ENCODE measurements at places on chromosomes 2 and 18.
A peak's percentile ranks its signal among the peaks of the same experiment; 100 is the strongest.

DNA sequence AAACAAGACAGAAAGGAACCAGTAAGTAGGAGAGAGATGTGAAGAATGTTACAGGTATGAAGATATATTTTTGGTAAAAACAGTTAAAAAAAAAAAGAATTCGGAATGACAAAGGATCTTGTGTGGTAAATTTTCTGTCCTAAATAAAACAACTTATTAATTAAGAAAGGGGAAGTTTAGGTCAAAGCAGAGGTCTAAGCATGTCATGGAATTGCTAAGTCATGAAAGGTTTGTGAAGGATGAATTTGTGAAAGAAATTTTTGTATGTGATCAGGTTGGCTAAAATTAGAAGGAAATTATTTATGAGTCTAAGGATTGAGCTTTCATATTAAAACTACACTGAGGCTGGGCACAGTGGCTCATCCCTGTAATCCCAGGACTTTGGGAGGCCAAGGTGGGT is 11.1 kb upstream of the ALPG start:
- DNase-seq, result no peak

DNA sequence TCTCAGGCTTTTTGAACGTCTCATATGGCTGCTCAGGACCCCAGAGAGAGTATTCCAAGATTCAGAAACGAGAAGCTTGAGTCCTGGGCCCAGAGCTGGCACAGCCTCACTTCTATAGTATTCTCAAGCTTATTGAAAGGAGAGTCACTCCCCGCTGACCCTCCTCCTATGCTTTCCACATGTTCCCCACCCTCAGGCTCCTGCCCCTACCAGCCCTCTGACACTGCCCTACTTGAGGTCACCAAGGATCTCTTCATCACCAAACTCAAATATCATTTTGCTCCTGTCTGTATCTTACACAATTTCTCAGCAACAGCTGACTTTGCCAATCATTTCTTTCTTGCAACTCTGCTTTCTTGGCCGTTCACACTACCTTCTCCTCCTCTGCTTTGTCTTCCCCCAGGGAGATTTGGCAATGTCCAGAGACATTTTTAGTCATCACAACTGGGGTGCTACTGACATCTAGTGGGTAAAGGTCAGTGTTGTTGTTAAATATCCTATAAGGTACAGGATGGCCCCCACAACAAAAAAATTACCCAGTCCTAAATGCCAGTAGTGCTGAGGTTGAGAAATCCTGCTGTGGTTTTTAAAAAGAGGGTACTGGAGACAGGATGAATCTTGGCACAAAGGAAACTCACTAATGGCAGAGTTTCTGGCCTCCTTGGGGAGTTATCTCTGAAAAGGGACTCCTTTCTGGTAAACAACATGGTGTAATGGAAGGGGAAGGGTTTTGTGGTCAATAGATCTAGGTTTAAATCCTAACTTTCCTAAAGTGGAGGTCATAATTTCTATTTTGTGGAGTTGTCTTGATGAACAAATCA is 26.9 kb upstream of the INSIG2 start:
- no peak for DNase-seq

DNA sequence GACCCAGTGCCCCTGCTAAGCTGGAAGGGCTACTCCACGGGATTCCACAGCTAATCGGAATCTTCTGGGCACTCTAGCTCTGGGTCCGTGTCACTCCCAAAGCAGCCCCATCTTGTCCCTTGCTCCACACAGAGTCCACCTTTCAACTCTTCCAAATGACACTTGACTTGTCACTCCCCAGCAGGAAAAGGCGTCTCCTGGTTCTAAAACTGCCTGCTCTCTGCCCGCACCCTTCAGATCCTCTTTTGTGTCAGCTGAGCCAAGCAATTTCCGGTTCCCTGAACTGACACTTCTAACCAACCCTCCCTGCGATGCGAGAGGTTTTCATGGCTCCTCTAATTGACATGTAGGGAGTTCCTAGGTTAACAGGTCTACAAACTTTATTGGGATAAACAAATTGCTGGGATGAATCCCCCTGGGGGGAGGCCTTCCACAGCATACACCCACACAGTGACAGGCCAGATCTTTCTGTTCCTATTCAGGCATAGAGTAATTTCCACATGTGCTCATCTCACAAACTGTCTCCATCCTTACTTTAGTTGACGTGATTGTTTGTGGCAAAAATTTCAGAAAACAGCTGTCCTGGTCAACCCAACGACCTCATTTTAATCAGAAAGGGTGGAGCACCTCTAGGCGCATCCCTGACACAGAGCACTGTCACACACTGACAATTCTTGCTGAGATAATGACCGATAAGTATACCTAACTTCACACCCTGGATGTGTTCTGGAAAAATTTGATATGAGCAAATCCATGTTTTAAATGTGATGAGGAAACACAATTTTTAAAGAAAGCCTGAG is 104.9 kb downstream of the RBMS1 start:
- no peak for DNase-seq

DNA sequence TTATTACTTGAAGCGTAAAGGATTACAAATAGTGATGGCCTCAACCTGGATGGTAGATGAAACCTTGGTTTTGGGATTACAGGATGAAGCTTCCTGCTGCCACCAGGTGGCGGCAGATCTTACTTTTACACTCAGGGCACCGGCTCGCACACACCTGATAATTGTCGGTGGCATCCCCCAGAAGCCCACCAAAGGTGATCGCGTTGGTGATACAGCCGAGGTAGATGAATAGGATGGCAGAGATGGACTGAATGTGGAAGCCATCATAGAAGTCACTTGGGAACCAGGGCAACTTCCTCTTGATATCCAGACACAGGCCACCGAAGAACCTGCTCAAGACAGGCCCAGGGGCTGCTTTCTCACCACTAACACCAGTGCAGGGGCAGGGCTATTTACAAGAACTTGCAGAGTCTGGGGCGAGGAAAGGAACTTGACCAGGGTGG is 51.8 kb downstream of the MTHFD2 start:
- DNase-seq, result peak; percentile 7

DNA sequence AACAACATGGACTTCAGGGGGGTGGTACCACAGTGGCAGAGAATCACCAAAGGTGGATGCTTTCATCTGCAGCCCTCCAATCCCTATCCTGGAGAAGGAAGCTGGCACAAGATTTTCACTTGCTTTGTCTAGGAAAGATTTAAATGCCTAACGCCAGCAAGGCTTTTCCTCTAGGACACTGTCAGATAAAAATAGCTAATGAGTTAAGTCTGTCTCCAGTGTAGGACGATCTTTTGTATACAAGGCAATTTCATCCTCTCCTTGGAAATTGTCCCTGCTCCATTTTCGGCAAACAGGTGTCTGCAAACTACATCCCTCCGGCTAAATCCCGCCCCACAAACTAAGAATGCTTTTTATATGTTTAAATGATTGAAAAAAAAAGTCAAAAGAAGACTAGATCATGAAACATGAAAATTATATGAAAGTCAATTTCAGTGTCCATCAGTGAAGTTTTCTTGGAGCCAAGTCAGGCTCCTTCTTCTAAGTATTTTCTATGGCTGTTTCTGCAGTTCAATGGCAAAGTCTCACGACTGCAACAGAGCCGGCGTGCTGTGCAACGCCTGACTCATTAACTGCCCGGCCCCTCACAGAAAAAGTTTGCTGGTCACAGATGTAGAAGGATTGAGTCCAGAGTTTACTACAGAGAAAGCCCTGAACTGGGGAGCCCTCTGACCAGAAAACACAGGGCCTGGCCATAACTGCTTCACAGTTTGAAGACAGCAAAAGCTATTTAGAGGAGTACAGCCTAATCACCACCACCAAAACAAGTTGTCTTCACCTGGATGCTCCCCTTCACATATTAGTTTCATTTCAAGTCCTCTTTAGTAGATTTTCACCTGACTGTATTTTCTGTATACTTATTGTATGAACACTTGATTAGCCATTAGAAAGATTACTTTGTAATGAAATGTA is 52.3 kb downstream of the PIEZO2 start:
- DNase-seq, result no peak

- DNase-seq, result no peak
Measured at GRCh38 chr18:13548966-13549879, 177.1 kb downstream of the FAM210A start.

- no peak for DNase-seq
Measured at GRCh38 chr18:70994116-70994515, 705.3 kb downstream of the SOCS6 start.

DNA sequence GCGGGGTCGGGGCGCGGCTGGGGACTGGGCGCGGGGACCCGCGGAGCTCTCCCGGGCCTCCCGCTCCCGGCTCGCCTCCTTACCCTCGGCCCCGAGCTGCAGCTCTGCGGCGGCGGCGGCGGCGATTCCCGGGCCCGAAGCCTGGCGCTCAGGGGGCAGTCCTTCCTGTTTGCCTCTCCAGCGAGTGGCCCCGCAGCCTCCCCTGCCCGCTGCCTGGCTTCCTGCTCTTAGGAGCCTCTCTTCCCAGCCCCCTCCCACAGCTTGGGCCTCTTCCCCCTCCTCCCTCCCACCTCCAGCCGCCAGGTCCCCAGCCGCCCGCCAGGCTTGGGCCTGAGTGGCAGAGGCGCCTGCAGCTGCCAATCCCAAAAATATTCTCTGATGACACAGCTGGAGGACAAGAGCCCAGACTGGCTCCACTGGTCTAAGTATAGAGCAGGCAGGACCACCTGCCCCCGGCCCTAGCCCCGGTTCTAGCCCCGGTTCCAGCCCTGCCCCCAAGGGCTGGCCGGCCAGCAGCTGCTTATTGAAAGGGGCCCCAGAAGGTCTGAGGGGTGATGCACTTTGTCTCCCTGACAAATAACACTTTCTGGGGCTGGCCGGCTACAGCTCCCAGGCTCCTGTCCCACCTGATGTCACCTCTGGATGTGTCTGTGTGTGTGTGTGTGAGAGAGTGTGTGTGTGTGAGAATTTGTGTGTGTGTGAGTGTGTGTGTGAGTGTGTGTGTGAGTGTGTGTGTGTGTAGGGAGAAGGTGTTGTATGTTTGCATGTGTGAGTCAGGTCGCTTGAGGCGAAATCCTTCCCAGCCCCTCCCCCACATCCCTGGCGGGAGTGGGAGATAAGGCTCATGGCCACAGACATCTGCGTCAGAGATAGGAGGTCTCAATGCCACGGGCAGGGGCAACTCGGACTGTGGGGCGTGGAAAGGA is at the start of gene OBSL1:
OBSL1 (minus strand) TSS at position 229 of the 926 bp plus-strand sequence. CDS start 307 bp downstream, outside the sequence.
- peak; percentile 15 for DNase-seq

DNA sequence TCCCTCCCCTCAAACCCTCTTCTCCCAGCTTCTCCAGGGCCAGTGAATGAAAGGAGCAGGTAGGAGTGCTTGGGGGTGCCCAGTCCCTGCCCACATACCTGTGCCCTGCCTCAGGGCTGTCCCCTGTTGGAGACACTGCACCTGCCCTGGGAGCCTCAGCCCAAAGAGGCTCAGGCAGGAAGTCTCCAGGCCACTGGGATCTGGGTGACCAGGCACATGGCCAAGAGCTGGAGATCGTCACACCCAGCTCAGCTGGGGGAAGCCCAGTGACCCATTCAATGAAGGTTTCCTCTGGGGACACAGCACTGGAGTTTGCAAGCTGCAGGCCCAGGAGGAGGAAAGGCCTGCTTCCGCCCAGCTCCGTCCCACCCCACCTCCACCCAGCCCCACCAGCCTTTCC is 156.4 kb downstream of the ZFP36L2 start:
- peak; percentile 13 for DNase-seq

- DNase-seq, result no peak
Measured at GRCh38 chr2:127586746-127587295, 51.3 kb downstream of the MYO7B start.

DNA sequence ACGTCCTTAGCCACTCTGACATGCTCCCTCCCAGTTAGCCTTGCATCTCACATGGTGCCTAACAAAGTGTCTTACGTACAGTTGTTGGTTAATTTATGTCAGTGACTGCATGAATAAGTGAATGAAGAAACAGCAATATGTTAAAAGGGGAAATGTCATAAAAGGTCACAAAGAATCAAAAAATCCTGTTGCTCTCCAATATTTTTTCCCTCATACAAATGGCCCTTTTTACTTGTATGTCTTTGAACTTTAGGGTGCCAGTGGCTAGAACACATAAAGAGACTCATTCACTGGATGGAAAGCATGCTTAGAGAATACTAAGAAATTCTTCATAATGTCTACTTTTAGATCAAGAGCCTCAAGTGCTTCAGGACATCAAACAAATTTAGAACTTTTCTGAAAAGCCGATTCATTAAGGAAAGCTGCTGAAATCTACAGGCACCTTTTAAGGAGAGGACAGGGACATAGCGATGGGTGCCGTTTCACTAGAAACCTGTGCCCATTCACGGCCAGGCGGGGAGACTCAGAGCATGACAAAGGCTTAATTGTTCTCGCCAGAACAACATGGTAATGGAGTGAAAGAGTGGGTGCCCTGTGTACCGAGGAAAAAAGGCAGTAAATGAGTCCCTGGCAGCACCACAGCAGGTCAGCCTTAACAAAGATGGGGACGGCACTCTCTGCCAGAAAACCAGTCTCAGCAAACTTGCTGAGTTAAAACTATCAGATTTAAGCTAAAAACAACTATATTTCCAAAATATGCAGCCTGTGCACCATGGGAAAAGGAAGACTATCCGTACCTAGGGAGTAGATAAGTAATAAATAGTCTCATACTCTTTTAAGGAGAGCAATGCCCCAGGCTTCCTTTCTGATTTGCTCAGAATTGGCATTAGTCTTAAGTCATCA is 71.6 kb upstream of the SPTBN1 start:
- no peak for DNase-seq

DNA sequence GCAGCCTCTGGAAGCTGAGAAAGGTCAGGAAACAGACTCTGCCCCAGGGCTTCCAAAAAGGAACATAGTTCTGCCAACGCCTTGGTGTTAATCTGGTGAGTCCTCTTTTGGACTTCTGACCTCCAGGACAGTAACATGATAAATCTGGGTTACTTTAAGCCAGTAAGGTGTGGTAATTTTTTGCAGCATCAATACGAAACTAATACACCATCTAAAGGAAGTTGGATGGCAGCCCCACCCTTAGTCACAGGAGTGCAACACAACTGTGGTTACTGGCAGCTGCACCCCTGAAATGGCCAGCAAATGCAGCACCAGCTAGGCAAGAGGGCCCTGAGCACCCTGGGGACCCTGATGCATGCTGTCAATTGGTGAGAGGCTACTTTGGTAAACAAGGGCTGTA is 25.8 kb downstream of the CREG2 start:
- no peak for DNase-seq

DNA sequence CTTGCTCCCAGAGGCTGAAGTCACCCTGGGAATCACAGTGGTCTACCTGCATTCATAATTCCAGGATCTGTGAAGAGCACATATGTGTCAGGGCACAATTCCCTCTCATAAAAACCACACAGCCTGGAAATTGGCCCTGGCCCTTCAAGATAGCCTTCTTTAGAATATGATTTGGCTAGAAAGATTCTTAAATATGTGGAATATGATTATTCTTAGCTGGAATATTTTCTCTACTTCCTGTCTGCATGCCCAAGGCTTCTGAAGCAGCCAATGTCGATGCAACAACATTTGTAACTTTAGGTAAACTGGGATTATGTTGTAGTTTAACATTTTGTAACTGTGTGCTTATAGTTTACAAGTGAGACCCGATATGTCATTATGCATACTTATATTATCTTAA is 24.2 kb downstream of the ICOS start:
- no peak for DNase-seq

DNA sequence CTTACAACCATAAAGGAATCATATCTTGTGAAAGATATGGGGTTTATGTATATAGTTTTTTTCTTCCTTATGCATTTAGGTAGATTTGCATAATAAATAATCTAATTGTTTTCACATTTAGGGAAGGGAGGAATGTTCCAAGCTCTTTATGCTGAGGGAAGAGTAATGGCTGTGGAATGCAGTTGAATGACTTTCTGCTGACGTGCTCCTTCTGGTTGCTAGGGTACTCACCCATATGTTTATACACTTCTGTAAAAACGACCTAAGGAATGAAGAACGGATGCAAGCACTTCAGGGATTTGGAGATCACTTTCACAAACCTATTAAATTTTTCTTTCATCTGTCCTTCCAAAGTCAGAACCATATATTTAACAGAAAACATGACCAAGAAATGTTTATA is 29.2 kb upstream of the PPP4R1 start:
- DNase-seq, result peak; percentile 7

Measured in NCI-H2029 treated with DMSO at 0.1 percent for 48 hours (cell line).